ENCODE measurements at places on chromosomes 12 and 14.

DNA sequence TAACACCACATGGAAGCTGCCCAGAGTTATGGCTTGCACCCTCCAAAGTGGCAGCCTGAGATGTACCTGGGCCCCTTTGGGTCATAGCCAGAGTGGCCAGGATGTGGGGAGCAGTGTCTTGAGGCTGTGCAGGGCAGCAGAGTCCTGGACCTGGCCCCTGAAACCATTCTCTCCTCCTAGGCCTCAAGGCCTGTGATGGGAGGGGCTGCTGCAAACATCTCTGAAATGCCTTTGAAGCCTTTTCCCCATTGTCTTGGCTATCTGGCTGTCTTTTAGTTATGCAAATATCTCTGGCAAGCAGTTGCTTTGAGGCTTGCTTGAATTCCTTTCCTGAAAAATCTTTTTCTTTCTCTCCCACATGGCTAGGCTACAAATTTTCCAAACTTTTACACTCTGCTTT, 356.5 kb downstream of the DAD1 start:
- DNase-seq = no peak

GRCh38 chr12:116556356-116556952, 2.7 kb upstream of the MAP1LC3B2 start:
- no peak for DNase-seq

DNA sequence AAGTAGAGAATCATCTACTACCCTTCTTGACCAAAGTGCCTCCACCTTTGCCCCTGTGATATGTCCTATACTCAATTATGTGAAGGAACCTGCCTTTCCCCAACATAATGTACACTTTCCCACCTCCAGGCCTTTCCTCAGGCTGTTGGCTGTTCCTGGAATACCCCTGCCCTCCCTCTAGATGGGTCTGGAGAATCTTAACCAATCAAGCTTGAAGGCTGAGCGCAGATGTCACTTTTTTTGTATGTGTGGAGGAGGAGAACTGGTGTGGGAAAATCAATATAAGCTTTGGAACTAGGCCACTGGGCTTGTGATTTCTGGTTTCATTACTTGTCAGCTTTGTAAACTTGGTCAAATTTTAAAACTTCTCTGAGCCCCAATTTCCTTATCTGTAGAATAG, 4.7 kb downstream of the BMAL2 start:
- DNase-seq = no peak

DNA sequence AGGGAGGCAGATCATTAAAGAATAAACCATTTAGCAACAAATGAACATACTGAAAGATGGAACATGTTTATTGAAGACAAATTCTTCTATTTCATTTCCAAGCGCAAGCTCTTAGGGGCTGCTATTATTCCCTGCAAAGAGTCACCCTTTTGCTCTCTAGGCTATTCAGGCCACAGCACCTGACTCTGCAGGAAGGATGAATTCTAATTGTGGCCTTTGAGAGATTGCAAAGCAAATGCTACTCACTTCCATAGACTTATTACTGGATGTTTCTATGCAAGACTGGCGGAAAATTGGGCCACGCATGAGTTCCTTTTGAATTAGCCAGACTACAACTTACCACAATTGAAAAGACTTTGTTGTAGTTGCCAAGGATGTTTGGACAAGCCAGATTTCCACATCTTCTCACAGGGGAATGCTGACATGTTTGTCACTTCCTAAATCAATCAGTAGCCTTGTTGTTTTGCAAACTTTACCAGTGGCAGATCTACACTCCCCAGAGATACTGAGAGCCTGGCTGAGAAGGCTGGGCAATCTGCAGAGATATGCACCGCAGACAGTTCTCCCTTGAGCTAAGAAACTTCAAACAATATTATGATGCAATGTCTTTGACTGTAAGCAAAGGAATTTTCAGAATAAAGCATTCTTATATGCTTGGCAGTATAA, 334.3 kb upstream of the SYT1 start:
- peak; percentile 40 for DNase-seq

DNA sequence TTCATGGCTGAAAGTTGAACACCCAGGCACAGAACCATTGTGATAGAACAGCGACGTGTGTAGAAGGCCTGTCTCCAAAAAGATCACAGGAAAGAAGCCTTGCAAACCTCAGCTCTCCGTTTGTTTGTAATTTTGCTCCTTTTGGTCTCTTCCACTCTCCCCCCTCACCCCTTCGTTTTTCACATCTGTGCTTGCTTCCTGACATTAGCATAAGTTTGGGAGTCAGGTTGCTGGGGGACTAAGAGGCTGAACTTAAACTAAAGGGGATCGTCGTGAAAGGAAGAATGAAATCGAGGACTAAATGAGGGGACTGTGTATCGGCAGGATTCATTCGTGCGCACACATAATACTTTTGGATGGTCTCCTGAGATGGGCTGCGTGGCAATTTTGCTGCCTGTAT, 200.6 kb downstream of the BCAT1 start:
- no peak for DNase-seq

GRCh38 chr12:88546853-88547252, 33.4 kb downstream of the KITLG start:
- DNase-seq = no peak
